ENCODE measurements at places on chromosomes 3 and 15. TPM values are rescaled to one million over a fixed set of nuclear protein-coding genes. Genes with fewer than 3 reads are reported as not detected.

The SEMA3G gene
- total RNA-seq: 6.4 TPM

The NOX5 gene
- total RNA-seq: under 0.01 TPM

The NR2E3 gene
- total RNA-seq: not detected

The SLC27A2 gene
- not detected for total RNA-seq

The KNG1 gene
- total RNA-seq: not detected

The TRNT1 gene
- total RNA-seq: 22.6 TPM

The AP3B2 gene
- total RNA-seq: not detected

The ANKRD34C gene
- total RNA-seq: not detected

The SLC49A4 gene
- 14.6 TPM for total RNA-seq

The PTX3 gene
- total RNA-seq: 1,084 TPM

The ACTC1 gene
- not detected for total RNA-seq

The DNAH12 gene
- 0.04 TPM for total RNA-seq

The AADACL2 gene
- not detected for total RNA-seq

The ARPC4 gene
- 389 TPM for total RNA-seq

The HRG gene
- not detected for total RNA-seq

DNA sequence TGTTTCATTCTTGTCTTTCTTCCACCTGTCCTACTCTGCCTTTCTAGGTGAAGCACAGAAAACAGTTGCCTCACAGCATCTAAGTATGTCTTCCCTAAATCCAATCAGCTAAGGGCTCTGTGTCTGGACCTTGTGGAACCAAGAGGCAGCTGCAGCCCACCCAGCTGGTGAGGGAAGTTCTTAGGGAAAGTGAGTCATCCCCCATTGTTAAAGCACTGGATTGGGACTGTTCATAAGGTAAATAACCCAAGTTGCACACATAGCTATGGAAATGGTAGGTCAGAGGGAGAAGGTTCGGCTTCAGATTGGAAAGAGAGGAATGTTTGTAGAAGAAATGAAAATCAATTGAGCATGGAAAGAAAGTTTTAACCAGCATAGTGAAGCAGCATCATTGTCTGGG lies 18.0 kb upstream of the ARNT2 start:
- no peak for DNase-seq

- no peak for DNase-seq
These were observed 981.2 kb downstream of the NSUN3 start for GRCh38 chr3:95044101-95044500.

DNA sequence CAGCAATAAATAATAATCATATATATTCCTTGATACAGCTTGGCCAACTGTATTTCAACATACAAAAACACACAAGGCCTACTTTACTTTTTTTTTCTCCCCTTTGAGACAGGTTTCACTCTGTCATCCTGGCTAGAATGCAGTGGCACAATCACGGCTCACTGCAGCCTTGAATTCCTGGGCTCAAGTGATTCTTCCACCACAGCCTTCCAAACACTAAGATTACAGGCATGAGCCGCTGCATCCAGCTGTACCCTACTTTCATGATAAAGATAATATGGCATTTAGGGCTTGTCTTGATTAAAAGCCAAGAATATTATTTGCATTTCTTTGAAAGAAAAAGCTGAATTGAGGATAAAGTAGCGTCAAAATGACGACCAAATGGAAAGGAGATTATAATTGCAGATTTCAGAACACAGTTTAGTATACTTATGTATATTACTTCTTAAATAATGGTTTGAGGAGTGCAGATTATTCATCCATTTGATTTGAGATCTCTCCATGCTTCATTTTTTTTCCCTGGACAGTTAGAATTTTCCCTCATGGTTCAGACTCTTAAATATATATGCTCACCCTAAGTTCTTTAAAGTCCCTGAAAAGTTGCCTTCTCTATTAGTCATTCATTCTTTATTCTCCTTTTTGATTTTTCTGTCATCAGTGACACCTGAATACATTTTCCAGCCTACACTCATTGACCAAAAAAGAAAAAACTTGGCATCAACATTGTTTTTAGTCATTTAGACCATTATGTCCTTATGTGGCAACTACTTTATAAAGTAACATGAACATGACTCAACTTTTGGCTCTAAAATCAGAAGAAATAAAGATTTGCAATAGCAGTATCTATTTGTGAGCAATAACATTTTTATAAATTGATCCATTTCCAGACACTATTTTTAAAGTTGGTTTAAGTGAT lies 48.5 kb upstream of the MLF1 start:
- no peak for DNase-seq

GRCh38 chr15:48541341-48542278 lies 103.9 kb downstream of the FBN1 start:
- no peak for DNase-seq

- no peak for DNase-seq
These were observed 81.4 kb downstream of the IL12A start for GRCh38 chr3:160069986-160070385.

DNA sequence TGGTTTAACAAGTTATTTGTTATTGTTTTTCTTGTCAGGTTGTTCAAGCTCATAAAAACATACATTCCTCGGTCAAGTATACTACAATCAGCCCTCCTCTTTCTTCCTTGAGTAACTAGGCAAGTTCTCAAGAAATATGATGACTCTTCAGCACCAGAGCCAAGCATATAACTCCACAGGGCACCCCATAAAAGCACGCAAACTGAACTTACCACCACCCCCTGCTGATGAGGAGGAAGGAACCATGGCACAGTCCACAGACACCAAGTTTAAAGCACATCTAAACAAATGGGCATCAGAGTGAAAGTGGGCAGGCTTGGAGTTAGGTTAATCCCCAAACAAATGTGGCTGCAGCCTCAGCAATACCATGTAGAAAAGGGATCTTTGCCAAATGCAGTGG lies 5.3 kb downstream of the IP6K2 start:
- DNase-seq: no peak

DNA sequence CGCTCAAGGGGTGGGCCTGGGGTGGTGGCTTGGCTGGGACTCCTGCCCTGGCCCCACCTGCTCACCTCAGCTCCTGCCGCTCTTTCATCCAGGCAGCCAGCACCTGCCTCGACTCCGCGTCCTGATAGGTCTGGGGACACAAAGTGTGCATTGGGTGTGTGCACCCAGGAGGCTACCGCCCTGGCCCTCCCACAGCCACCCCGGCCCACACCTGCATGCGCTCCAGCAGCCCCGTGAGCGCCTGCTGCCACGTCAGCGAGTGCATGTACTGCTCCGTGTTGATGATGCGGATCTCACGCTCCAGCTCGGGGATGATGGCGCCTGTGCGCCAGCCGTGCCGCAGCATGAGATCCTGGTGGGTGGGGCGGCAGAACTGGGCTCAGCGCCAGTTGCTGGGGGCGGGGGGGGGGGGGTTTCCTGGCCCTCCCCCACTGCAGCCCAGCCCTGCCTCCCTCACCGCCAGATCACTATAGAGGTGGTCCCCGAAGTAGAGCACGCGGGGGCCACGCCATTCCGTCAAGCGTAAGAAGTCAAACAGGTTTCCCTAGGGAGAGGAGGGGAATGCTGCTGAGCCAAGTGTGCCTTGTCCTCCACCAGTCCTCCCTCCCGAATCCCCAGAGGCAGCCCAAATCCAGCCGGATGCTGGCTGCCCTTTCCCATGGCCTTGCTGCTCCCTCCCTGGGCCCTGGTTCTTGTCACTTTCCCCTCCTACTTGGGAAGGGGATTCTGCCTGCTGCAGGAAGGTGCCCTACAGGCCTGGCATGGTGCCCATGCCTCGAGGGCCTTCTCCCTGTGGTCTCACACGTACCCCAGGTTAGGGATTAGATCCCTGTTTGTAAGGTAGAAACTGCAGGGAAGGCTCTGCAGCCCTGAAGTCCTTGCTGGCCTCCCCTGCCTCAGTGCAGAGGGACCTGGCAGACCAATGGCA lies 8.6 kb downstream of the NT5DC2 start:
- DNase-seq: no peak

- DNase-seq: no peak
These were observed 85.1 kb downstream of the DNAJB8 start for GRCh38 chr3:128381609-128382008.

GRCh38 chr15:38441130-38441519 lies 12.8 kb upstream of the FAM98B start:
- DNase-seq: no peak

DNA sequence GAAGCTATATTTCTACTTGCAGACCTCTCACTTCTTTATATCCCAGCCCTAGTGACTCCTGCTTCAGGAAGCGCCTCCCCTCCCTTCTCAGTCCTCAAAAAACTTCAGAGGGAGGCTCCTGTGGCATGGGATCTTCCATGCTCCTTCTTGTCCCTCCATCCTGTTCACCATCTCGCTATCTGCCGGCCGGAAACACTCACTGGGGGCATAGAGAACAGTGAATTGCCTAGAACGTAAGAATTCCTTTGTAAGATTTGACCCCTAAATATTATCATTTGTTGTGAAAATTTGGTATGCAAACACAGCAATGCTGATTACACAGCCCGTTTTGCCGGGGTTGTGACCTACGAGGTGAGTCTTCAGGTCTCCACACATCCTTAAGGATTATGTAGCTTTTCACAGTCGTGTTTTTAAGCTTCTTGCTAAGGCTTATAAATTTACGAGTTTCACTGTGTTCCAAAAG lies 218.7 kb upstream of the ATP10A start:
- no peak for DNase-seq

DNA sequence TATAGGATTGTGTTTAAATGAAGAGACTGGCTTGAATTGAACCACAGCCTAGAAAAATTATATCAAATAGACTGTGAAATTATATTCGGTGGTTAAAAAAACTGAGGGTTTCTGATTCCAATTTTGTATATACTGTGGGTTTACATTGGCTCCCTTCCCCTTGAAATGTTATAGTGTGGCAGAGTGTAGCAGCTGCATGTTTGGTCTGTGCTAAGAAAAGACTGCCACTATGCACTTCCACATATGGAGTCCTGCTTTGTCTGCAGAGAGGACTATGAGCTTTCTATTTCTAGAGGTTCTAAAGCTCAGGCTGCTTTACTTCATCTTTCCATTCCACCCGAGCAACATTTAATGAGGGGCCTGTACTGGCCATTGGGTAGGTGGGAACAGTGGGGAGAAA lies 112.3 kb downstream of the P3H2 start:
- no peak for DNase-seq

GRCh38 chr3:195095704-195096036 lies 175.3 kb downstream of the XXYLT1 start:
- DNase-seq: no peak

GRCh38 chr3:4547799-4548198 lies 54.7 kb downstream of the ITPR1 start:
- no peak for DNase-seq

- no peak for DNase-seq
These were observed 14.9 kb downstream of the TRH start for GRCh38 chr3:129989414-129989813.

DNA sequence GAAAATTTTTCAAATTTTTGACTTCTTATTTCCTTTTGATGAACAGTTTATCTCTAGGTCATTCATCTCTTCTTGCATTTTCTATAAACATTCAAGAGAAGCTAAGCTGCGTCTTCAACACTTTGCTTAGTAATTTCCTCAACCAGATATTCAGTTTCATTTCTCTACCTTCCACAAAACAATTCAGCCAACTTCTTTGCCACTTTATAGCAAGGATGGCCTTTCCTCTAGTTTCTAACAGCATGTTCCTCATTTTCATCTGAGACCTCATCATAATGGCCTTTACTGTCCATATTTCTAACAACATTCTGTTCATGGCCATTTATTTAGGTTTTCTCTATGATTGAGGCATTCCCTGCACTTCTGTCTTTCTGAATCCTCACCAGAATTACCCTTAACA lies 90.0 kb downstream of the ARIH1 start:
- DNase-seq: no peak

DNA sequence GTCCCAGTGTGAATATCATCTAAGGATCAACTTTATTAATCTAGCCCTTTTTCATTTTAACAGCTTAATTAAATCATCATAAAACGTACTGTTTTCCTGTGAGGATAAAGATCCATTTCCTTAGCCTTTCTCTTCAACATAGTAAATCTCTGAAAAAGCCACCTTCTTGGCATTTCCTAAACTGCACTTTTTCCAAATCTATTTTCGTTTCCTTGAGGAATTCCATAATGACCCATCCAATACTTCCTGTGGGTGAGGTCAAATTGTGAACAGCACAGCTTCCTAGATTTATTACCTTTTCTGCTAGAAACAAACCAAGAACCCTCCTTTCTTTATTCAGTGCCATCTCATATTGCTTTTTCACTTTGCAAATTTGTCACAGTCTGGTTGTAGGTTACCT lies 129.4 kb upstream of the CNTN4 start:
- no peak for DNase-seq

DNA sequence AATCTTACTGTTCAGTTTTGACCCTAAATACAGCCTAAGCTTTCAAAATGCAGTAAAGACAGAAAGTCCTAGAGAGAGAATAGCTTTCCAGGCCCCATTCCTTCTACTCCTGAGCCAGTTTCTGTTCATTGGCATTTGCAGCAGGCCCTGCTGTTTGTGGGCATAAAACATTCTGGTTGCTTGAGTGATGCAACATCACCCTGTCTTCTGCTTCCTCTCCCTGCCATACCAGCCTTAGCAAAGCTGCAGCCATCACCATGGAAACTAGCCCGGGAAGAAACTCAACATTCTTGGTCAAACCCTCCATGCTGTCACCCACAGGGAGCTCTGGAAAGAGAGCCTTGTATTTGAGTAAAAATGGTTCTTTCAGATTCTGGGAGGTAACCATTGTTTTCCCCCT lies 325.7 kb downstream of the MAGI1 start:
- no peak for DNase-seq

GRCh38 chr3:112477891-112478290 lies 21.4 kb downstream of the BTLA start:
- no peak for DNase-seq

- no peak for DNase-seq
These were observed 31.6 kb downstream of the CHST2 start for GRCh38 chr3:143151004-143151731.

DNA sequence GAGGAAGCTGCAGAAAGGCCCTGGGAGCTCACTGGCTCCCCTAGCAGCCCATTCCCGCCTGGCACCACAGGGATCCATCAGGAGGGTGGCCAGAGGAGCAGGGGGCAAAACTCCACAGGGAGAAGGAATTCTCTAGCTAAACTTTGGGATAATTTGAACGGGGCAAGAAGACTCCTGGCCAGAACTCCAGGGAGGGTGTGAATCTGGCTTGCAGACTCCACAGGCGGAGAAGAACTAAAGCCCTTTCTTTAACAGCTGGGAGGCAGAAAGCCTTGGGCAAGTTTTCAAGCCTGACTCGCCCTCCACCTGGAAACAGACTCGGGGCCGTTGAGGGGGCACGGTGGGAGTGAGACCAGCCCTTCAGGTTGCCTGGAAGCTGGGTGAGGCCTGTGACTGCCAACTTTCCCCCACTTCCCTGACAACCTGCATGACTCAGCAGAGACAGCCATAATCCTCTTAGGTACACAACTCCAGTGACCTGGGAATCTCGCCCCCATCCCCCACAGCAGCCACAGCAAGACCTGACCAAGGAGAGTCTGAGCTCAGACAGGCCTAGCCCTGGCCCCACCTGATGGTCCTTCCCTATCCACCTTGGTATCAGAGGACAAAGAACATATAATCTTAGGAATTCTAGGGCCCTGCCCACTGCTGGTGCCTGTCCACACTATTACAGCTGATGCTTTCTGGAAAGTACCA lies 28.6 kb downstream of the SLC27A2 start:
- DNase-seq: no peak

DNA sequence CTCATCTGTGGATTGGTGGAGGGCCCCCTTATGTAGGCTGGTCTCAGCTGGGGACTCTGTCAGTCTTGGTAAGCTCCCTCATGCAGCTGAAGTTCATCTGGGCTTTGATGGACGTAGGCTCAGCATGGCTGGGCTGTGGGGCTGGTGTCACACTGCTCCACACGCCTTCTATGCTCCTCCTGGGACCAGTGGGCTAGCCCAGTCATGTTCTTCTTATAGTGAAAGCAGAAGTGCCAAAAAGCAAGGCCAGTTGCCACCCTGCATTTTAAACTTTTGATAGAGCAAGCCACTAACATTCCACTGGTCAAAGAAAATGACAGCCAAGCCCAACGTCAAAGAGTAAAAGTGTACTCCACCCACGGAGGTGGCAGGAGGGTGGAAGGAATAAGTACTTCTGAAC lies 165.5 kb downstream of the MEX3B start:
- DNase-seq: no peak

Data from pulmonary artery endothelial cell (primary cell).